ENCODE measurements at places on chromosomes 12 and 14.
A peak's percentile ranks its signal among the peaks of the same experiment; 100 is the strongest.

- DNase-seq: no peak
These were observed 266.8 kb downstream of the ADAMTS20 start for GRCh38 chr12:43285159-43285598.

DNA sequence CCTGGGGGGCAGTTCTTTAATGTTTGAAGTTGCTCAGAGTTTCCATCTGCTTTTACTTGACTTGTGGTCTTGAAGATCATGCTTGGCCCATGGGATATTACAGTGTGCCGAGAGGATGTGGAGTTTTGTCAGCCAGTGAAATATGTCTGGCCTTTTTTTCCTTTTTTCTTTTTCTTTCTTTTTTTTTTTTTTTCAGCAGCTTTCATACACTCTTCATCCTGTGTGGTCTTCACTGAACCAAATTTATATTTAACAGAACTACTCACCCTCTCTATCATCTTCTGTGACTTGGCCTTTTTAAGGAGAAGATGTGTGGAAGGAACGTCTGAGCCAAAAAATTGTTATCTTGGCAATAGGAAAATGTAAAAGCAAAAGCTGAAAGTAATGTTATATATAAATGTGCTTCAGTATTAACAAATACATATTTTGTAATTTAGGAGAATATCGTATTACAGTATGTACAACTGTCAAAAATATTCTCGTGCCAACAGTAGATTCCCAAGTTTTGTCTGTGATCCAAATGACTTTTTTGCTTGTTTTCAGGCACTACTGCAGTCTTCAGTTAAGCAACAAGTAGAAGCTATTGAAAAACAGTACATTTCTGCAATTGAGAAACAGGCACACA, 200.6 kb downstream of the CCDC91 start:
- DNase-seq: no peak

GRCh38 chr14:30389877-30390385, 169.0 kb upstream of the G2E3 start:
- no peak for DNase-seq

- no peak for DNase-seq
These were observed 112.3 kb downstream of the ZFP36L1 start for GRCh38 chr14:68680541-68681051.

DNA sequence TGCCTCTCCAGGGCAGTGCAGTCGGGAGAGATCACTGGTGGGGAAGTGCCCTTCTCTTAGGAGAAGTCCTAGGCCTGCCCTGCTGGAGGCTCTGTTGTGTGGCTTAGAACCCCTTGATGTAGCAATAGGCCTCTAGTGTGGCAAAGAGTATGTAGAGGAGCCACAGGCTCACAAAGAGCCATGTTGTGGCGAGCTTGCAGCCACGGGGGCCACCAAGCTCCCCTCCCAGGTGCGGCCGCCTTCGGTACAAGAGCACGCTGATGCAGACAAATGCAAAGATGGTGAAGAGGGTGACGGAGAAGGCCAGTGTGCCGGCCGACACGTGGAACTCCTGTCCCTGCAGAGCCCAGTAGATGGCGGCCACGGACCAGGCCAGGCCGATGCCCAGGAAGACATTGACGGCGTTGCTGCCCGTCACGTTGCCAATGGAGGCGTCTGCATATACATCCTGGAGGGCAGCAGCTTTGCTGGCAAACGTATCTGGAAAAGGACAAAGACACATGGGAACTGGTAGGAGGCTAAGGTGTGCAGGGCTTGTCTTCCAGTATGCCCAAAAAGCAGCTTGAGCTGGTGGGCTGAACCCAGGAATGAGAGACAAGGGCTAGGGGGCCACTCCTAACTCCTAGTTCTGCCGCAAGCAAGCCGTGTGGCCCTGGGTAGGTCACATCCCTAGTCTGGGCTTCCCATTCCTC, 142.8 kb downstream of the SLC8A3 start:
- peak; percentile 15 for DNase-seq

GRCh38 chr12:122244565-122245371, 18.9 kb upstream of the DIABLO start:
- no peak for DNase-seq

DNA sequence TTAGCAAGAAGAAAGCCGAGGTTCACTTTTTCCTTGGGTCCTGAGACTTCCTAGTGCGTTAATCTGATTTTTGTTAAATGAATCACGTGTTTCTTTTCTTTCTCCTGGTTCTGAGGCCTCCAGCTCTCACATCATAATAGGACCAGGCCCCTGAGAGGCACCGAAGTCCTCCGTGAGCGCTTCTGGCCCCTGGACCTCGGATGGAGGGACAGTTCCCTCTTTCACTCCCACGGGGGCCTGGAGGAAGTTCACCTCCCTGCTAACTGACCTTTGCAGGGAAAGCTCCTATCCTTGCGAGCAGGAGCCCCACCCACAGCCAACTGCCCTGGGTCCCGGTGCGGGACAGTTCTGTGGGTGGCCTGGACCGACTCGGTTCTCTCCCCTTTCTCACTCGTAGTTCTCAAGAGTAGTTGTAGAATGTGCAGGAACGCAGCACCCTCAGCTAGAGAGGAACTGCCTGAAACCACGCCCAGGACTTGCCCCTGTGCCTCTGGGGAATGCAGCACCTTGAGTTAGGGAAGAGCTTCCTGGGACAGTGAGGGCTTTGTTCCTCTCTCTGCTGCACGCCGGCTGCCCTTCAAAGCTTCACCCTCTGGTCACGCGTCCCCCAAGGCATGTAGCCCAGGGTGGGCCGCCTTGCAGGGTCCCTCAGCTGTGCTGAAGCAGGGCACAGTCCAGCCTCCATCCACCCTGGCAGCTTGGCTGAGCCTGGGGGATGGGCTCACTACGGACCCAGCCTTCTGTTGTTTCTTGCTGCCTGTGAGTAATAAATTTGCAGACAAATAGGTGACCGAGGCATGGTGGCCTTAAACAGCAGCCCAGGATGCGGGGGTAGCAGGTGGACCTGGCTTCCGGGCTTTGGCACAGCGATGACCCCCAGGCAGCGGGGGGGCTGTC, 264.6 kb downstream of the ADGRD1 start:
- no peak for DNase-seq

DNA sequence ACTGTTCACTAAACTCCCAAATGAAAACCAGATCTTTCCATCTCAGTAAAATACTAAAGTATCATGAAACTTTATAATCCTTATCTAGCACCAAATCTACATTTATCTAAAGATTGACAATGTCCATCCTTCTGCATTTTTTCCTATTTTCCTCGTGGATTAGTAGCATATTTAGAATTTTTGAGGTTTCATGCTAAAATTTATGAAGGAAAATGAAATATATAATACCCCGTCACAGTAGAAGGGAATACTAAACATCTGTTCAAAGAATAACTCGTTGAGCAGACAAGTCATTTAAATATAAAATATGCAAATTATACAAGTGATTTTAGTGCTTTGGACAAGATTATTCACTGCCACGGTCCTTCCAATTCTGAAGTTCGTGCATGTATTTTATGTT, 122.7 kb upstream of the SLCO1C1 start:
- no peak for DNase-seq

DNA sequence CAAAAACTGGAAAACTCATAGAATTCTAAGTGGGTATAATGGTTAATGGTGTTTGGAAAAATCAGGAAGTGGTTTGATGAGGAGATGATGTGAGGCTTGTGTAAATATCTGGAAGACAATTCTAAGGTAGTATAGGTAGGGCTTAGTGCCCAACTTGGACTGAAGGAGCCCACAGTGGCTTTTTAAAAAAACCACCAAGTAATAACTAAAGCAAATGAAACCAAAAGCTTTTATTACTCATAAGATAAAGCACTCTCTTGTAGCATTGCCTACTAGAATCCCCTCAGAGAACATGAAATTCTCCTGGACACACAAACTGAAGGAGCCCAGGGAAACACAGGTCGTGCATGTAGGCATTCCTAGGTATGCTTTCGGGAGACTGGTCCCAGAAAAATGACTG, 324.5 kb downstream of the NELL2 start:
- no peak for DNase-seq

DNA sequence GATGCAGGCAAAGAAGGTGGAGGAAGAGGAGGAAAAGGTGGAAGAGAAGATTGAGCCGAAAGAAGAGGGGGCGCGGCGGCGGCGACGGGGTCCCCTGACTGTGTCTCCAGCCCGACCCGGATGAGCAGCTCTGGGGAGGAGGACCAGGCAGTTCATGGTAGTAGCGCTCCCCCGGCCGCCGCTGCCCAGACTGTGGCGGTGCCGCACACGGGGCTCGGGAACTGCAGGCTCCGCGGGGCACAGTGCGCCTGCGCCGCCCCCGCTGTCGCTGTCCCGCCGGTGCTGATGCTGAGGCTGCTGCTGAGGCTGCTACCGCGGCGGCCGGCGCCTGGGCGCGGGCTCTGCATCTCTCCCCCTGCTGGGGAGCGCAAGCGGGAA, at the start of gene KCNH5:
Gene KCNH5 (minus strand): TSS at position 225 of the 378 bp plus-strand sequence. CDS start 272 bp downstream, outside the sequence.
- peak; percentile 18 for DNase-seq

DNA sequence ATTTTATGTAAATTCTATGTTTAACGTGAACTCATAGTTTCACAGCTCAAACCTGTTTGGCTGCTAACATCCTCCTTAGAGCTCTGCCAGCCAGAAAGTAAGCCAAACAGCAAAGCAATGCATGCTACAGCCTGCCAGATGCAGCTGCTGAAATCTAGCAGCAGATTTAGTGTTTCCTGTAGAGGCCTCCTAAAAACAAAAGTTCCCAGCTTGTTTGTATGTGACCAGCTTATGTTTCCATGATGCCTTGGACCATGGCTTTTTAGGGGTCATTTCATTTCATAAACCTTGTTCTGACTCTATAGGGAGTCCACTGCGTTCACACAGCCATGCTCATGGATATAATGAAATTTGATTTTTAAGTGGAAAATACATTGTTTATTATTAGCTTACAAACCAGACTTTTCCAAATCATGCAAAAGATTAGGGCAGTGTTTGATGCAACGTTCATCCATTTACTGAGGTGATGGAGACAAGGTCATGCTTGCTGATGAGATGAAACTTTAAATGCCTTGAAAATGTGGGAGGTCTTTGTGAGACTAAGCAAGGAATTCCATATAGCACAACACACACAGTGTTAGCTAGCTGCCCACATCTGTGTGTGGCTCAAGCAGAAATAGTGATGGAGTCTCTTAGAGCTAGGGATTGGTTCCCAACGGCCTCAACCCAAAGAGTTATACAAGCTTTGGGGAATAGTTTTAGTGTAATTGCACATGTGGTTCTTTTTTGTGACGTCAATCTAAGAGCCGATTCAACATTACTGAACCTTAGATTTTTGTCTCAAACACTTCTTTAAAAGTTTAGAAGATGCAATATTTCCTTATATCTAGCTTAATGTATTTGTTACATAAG, 157.5 kb upstream of the LRIG3 start:
- no peak for DNase-seq

DNA sequence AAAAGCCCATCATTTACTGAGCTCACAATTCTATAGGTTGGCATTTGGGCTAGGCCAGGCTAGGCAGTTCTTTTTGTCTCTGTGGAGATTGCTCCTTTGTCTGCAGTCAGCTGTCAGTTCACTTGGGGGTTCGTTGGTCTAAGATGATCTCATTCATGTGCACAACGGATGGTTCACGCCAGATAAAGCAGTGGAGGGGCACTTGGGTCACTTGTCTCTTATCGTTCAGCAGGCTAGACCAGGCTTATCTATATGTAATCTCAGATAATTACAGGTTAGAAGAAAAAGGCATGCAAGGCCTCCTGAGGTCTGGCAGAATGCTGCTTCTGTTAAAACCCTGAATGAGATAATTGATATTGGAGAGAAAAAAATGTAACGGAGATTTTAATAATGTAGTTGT, 119.0 kb upstream of the ATP2B1 start:
- no peak for DNase-seq

DNA sequence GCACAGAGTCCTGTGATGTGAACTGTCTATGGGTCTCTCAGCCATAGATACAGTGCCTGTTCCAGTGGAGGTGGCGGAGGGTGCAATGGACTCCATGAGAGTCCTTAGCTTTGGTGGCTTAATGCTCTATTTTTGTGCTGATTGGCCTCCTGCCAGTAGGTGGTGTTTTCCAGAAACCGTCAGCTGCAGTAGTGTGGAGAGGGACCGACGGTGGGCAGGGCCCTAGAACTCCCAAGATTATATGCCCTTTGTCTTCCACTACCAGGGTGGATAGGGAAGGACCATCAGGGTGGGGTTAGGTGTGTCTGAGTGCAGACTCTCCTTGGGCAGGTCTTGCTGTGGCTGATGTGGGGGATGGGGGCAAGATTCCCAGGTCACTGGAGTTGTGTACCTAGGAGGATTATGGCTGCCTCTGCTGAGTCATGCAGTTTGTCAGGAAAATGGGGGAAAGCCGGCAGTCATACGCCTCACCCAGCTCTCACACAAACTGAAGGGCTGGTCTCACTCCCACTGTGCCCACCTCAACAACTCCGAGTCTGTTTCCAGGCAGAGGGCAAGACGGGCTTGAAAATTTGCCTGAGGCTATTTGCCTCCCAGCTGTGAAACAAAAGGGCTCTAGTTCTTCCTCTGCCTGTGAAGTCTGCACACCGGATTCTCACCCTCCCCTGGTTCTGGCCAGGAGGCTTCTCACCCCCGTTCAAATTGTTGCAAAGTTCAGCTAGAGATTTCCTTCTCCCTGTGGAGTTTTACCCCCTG, 24.9 kb upstream of the ZDHHC17 start:
- DNase-seq: no peak

- no peak for DNase-seq
These were observed 5.8 kb upstream of the LTA4H start for GRCh38 chr12:96041181-96041580.

DNA sequence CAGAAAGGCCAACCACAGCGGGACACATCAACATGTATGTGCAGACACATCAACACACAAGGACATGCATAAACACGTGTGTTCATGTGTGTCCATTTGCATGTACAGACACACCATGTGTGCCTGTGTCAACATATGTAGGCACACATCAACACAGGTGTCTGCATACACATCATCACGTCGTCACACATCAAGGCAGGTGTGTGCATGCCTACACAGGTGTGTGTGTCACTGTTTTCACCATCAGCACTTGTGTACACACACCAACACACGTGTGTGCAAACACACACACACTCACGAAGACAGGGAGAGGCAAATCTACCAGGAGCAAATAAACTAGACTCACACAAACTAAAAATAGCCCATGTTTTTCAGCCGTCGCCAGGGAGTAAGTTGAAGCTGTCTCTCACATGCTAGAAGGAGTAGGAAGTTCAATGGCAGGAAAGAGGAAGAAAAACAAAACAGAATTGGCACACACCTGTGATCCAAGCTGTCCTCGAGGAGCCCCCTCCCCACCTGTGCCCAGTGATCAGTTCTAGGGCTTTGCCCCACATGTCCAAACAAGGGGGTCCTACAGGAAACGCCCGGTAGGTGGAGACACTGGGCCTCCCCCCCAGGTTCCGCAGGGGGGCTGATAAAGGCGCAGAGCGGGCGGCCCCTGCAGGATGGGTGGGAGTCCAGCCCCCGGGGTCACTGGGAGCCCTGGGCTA, 7.4 kb downstream of the SCARB1 start:
- no peak for DNase-seq

GRCh38 chr14:103894723-103895059, 33.6 kb upstream of the TDRD9 start:
- DNase-seq: no peak

GRCh38 chr14:102544747-102545460, 35.3 kb upstream of the ANKRD9 start:
- no peak for DNase-seq

DNA sequence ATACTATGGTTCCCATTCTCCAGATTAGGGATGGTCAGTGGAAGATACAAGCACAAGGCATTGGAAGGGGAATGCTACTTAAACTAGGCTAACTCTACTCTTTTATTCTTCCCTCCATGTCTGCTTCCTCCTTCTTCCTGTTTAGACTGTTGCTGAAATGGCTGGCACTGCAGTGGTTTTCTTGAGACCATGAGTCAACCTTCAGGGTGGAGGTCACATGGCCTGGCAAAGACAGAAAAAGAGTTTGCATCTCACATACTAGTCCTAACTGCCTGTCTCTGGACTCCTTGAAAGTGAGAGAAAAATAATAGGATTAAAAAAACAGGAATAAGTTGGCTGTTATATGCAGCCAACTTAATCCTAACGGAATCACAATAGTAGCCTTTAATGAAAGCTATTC, 37.0 kb downstream of the ALDH1L2 start:
- no peak for DNase-seq
